Right hindlimb (tissue), 1 donor: ENCODE measurements at places on chromosomes 7 and 10.
A peak's percentile ranks its signal among the peaks of the same experiment; 100 is the strongest.

DNA sequence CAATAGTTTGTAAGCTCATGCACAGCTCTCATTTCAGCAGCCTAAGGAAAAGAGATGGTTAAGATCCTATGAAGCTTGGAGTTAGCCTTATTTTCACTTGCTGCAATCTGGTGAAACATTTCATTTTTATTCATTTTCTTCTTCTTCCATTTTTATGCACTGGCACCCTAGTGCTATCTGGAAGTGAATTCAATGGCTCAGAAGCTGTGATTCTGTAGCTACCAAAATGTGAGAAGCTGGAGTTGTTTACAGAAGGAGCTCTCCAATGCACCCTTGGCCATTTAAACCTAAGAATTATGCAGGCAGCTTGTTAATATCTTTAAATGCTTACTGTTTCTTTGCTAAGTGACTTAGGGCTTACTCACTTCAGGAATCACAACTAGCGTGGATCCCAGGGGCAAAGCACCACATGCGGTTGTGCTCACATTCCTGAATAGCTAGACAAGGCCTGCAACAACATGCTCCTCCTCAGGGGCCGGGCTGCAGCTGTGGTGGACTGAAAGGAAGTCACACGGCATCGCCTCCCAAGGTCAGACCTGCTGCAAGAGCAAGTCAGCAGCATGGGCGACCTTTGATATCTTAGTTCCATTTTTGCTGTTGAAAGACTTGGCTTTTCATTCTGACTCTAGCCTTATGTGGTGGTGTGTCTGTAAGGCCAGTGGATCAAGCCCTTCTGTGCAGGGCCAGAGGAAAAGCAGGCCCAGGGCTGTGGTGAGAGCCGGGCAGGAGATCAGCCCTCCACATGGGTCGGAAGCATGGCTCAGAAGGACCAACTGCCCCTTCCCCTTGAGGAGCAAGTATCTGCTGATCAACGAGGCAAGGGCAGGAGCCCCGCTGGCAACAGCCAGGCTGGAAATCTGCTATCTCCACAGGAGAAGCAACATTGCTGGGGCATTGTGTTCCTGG, 91.9 kb upstream of the MBL2 start:
- peak; percentile 57 for DNase-seq

GRCh38 chr10:45006276-45007030, 5.7 kb downstream of the ZNF22 start:
- DNase-seq = no peak

DNA sequence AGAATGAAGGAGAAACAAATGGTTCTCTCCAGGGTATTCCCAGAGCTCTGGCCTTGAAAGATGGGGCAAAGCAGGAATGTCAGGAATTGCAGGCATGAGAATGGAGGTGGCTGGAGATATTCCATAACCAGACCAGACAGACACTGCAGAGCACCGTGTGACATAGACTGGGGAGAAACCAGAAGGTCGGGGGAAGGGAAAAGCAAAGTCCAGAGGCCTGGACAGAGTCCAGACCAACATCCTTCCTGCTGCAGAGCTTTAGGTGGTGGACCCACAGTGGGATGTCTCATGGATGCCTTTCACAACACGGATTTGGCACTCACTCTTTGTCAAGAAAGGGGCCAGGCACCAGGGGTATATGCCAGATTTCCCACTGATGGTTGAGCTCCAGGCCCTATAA, 177.2 kb upstream of the INHBA start:
- no peak for DNase-seq

GRCh38 chr7:45196374-45196773, 38.8 kb downstream of the RAMP3 start:
- no peak for DNase-seq

DNA sequence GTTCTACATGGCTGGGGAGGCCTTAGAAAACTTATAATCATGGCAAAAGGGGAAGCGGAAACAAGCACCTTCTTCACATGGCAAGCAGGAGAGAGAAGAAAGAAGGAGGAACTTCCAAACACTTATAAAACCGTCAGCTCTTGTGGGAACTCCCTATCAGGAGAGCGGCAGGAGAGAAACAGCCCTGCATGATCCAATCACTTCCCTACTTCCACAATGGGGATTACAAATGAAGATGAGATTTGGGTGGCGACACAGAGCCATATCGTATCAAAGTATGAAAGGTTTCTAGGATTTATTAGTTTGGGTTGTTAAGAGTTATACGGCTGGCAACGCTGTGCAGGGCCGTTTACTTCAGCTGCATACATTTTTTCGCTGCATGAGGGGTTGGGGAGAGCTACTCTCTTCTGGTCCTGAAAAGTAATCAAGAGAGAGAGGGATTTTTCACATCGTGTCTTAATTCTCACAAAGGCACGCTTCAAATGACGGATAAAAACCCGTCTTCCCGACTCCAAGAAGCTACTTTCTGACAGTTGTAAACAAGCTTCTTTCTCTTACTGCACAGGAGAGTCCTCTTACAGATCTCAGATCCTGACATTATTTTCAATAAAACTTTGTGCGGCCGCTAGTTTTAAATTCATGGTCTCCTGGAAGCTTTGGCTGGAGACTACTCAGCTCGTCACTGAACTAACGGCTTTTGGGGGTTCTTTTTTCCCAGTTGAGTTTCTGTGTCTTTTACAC, 751 bp upstream of the GTPBP10 start:
- peak; percentile 32 for DNase-seq

DNA sequence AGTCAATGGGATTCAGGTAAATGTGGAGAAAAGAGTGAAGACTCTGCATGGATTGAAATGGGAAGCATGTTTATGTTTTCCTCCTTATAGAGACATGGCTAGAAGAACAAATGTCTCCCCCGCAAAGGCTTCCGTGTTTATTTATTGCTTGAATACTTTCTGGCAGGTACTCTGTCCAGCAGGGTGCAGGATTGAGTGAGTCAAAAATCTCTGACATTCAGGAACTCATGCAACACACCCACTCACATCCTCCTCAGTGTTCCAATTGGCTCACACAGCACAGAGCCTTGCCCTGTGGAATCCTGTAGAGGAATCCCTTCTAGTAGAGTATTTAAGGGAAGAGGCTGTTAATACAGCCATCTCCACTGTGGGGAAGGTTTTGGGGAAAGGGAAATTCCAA, 290.3 kb upstream of the VWC2 start:
- peak; percentile 15 for DNase-seq

DNA sequence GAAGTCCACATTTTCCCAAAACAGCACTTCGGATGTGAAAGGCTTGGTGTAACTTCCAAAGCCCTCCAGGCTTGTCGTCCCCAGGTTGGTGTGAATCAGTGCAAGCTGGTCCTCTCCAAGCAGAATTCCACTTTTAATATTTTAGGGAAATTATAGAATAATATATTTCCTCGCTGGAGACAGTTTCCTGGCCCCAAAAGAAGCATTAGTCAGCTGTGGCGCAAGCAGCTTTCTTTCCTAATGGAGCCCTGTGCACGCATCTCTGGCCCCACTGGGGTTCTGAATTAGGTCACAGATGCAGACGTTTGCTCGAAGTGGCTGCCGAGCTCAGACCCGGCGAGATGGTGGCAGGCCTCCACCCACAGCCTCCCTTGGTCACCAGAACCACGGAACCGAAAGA, 33.3 kb upstream of the MNX1 start:
- peak; percentile 35 for DNase-seq

DNA sequence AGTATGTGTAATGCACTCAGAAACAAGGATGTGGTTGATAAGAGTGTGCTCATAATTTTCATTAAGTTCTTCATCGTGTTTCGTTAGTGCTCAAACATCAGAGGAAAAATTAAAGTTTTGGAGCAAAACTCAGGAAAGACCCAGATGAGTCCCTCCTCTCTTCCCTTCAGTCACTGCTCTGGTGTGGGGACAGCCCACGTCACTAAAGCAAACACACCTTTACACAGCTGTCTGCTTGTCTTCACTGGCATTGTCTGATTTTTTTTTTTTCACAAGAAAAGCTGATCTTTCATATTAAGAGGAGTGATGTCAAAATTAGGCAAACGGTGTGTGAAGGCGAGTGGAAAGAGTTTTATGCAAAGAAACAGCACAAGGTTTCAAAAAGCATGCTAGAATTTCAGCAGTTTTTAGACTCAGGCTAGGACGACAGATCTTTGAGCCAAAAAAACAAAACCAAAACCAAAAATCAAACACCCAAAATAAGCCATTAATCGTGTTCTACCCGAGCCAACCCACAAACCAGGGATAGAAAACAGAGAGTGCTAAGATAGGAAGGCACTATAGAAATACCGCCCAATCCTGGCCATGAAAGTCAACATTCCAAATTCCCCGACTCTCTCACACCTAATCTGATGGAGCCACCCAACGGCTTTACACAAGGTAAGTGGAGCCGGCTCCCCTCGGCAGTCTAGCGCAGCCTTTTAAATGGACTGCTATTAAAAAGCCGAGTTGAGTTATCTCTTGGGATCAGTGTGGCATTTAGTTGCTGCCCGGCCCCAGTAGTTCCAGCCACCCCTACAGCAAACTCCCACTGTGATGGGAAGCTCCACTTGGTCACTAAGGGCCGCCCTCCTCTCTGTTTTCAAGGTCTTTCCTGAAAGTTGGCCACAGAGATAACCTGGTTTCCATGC, 27.9 kb upstream of the GATA3 start:
- DNase-seq = no peak

GRCh38 chr10:49310460-49310859, 11.5 kb downstream of the C10orf71 start:
- no peak for DNase-seq
